Cerebellar cortex (tissue), 1 donor: ENCODE measurements at places on chromosomes 7 and 10.
A peak's percentile ranks its signal among the peaks of the same experiment; 100 is the strongest.

- no peak for DNase-seq
Measured at GRCh38 chr10:1365540-1366321, 309.5 kb downstream of the WDR37 start.

DNA sequence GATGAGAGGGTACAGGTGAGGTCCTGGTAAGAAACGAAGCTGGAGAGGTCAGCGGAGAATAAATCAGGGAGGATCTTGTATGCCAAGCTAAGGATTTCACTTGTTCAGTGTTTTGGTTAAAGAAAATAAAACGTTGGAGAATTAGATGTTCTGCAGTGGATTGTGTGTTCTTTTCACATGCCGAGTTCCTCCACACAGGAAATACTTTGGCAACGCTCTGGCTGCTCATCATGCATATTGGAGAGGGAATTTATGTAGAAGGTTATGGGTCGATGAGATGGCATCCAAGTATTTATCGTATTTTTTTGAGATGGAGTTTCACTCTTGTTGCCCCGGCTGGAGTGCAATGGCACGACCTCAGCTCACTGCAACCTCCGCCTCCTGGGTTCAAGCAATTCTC lies 11.0 kb downstream of the RPS24 start:
- no peak for DNase-seq

DNA sequence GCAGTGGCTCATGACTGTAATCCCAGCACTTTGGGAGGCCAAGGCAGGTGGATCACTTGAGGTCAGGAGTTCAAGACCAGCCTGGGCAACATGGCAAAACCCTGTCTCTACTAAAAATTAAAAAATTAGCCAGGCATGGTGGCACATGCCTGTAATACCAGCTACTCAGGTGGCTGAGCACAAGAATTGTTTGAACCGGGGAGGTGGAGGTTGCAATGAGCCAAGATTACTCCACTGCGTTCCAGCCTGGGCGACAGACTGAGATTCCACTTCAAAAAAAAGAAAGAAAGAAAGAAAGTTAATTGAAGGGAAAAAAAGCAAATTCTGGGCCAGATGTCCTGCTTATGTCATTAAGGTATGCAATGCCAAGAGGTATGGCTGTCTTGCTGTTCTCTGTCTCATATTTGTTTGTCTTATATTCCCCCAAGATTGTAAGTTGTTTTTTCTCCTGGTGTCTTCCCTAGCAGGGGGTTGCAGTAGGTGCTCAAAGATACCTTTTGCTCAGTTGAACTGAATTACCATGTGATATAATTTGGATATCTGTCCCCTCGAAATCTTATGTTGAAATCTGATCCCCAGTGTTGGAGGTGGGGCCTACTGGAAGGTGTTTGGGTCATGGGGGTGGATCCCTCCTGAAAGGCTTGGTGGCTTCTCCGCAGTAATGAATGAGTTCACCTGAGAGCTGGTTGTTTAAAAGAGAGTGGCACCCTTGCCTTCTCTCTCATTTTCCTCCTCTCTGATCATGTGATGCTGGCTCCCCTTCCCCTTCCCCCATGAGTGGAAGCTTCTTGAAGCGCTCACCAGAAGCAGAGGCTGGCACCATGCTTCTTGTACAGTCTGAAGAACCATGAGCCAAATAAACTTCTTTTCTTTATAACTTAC lies 60.9 kb downstream of the MYOF start:
- no peak for DNase-seq

GRCh38 chr10:3432081-3432825 lies 259.7 kb upstream of the PITRM1 start:
- DNase-seq, result peak; percentile 6

- no peak for DNase-seq
Measured at GRCh38 chr10:67140641-67141040, 214.8 kb downstream of the LRRTM3 start.

DNA sequence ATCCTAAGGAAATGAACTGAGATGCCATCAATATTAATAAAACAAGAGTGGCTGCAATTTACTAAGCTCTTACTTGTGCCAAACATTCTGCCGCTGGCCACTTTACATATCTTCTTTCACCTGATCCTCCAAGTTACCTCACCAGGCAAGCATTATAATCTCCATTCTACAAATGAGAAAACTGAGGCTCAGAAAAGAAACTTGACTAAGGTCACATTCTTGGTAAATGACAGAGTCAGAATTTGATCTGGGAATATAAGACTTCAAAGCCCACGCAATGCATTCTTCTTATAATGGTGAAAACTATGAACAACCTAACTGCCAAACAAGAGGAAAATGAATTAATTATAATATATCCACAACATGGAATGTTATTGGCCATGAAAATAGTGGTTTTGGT lies 46.1 kb upstream of the SMNDC1 start:
- no peak for DNase-seq

DNA sequence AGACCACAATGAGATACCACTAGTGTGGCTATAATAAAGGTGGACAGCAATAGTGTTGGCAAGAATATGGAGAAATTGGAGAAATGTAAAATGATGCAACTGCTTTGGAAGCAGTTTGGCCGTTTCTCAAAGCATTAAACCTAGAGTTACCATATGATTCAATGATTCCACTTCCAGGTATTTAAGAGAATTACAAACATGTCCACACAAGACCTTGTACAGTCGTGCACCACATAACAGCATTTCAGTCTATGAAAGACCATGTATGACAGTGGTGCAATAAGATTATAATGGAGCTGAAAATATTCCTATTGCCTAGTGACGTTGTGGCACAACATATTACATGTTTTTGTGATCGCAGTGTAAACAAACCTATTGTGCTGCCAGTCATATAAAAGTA lies 29.6 kb downstream of the CCDC172 start:
- DNase-seq, result no peak

GRCh38 chr10:48485711-48486110 lies 119.2 kb downstream of the ARHGAP22 start:
- DNase-seq, result no peak

DNA sequence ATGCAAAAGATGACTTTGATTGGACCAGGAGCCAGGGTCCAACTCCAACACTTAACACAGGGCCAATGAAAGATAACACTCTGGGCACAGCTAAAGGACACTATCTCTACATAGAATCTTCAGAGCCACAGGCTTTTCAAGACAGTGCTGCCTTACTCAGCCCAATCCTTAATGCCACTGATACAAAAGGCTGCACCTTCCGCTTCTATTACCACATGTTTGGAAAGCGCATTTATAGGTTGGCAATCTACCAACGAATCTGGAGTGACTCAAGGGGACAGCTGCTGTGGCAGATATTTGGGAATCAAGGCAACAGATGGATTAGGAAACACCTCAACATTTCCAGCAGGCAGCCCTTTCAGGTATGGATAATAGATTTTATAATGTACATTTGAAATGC lies 160.7 kb downstream of the MALRD1 start:
- no peak for DNase-seq

DNA sequence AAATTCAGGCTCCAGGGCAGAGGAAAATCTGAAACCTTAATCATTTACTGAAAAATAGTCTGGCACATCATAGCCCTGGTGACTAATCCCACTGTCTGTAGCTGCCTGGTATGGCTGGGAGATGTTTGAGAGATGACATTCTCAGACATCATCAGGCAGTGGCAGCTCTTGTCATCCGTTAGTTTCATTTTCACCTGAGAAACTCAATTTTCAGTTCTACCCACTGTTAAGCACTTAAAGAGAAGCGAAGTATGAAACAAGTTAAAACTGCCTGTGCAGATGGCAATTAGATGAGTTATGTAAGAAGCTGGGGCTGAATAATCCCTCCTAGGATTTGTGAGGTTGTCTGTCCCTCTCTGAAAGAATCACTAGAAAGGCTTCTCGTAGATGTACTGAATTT lies 150.2 kb downstream of the NSUN6 start:
- DNase-seq, result peak; percentile 64

DNA sequence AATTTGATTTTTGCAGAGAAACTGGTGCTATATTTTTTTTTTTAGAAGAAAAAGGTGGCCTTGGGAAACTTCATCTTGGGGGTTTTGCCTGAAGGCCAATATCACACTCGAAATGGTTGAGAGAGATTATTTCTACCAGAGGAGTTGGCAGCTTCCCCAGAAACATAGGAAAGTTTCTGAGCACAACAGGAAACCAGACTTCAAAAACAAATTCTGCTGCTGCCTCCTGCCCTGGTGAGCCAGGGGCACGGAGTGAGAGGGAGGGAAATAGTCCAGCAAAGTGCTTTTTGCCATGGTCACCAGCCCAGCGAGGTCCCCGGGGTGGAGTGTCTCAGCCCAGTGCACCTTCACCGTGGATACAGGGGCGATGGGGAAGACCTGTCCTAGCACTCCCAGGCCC lies 61.1 kb downstream of the FOXI2 start:
- DNase-seq, result no peak

DNA sequence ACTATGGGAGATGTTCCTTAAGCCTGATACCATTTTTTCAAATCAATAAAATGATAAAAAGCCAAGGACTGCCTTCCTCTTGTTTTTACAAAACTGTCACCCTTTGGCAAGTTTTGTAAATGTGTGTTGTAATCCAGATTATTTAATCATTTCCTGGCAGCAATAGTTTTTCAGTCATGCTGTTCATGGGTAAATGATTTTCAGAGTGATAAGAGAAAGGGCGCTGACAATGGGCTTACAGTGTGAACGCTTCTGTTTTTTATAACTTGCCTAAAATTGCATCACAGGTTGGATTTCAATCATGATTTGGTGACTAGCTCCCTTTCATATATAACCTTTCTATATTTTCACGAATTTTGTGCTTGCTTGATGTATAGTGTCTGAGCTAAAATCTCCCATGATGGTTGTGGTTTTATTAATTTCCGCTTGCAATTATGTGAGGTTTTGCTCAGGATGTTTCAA lies 19.0 kb upstream of the DMBT1 start:
- DNase-seq, result no peak

- no peak for DNase-seq
Measured at GRCh38 chr7:29548823-29549222, 14.8 kb upstream of the PRR15 start.

- DNase-seq, result no peak
Measured at GRCh38 chr10:9239298-9239697, 1184.8 kb downstream of the GATA3 start.

DNA sequence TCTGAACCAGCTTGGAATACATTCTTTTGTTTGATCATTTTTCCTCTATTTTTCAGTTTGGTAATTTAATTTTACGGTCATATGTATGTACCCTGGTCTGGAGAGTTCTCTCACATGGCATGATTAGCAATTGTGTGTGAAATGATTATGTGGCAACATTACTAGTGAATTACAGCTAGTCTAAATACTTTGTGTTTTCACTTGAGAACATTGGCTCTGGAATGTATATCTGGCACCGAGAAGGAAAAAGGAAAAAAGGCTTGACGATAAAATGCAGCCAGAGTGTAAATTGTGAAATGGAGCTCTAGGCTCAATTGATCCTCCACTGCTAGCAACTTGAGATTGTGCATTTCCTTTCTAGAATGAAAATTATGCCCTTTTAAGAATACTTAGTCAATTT lies 397.2 kb downstream of the EXOC4 start:
- no peak for DNase-seq

- no peak for DNase-seq
Measured at GRCh38 chr10:73262105-73262730, 9.8 kb upstream of the MRPS16 start.

- DNase-seq, result no peak
Measured at GRCh38 chr10:71810048-71810750, 36.9 kb upstream of the VSIR start.

DNA sequence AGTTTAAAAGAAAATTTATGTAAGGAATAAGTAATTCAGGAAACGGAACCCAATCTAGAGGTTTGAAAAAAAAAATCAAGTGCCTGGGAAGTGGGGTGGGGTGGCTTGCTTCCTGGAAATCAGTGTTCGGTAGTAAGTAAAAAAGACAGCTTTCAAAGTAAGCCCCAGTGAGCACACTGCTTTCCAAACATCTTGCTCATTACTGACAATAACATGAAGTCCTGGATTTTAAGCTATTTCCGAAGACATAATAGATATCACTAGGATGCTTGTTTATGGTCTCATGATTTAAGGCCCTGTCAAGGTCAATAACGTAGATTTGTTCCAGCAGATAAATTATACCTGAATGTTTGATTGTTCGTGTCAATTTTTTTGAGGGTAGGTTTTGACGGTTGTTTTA lies 1.3 kb downstream of the STAMBPL1 start:
- DNase-seq, result peak; percentile 50

DNA sequence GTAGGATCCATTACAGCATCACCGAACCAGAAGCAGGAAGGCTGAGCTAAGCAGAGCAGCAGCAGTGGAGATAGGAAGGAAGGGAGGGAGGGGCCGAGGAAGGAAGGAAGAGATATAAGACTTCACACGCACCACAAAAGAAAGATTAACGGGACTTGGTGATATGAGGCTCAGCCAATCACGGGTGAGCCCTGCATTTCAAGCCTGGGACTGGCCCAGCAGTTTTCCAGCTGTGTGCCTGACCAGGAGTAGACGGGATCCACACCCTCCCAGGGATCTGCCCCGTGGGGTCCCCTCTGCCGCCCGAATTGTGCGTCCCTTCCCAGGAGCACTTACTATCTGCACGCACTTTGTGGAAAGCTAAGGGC lies 16.2 kb downstream of the ATG9B start:
- no peak for DNase-seq

GRCh38 chr10:4683838-4684237 lies 142.2 kb upstream of the AKR1E2 start:
- DNase-seq, result no peak

DNA sequence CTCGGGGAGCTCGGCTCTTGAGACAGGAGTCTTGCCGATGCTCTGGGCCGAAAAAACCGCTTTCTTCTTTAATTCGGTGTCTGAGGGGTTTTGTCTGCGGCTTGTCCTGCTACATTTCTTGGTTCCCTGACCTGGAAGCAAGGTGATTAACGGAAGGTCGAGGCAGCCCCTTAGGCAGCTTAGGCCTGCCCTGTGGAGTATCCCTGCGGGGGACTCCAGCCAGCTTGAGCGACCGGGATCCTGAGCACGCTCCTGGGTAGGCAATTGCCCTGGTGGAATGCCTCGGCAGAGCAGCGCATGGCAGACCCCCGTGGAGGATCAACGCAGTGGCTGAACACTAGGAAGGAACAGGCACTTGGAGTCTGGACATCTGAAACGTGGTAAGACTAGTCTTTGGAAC lies 30.5 kb upstream of the GHITM start:
- no peak for DNase-seq

GRCh38 chr10:49164559-49165188 lies 23.5 kb downstream of the TMEM273 start:
- peak; percentile 34 for DNase-seq

- no peak for DNase-seq
Measured at GRCh38 chr7:14137676-14138075, 148.2 kb upstream of the ETV1 start.

DNA sequence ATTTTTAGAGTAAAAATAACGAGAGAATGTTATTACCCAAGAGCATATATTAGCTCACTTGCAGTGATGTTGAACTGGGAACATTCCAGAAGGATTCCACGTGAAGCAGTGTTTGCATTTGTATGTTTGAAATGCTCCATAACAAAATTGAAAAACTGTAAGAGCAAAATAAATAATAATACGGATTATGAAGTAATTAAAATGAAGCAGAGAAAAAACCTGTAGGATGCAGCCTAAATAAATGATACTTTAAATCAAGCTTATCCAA lies 203.3 kb downstream of the BAMBI start:
- DNase-seq, result no peak
